NCI-H187 (cell line): ENCODE measurements at places on chromosomes 5 and 9.

GRCh38 chr9:136582977-136583735, 37.3 kb upstream of the NOTCH1 start:
- no peak for DNase-seq

- DNase-seq: no peak
These were observed 130.3 kb downstream of the CDC42SE2 start for GRCh38 chr5:131394128-131394527.

- DNase-seq: no peak
These were observed 140.9 kb downstream of the PSAT1 start for GRCh38 chr9:78437806-78438205.

- no peak for DNase-seq
These were observed 193.2 kb downstream of the MAPKAP1 start for GRCh38 chr9:125513668-125514413.

GRCh38 chr5:136374638-136375037, 9.3 kb upstream of the TRPC7 start:
- DNase-seq: no peak

DNA sequence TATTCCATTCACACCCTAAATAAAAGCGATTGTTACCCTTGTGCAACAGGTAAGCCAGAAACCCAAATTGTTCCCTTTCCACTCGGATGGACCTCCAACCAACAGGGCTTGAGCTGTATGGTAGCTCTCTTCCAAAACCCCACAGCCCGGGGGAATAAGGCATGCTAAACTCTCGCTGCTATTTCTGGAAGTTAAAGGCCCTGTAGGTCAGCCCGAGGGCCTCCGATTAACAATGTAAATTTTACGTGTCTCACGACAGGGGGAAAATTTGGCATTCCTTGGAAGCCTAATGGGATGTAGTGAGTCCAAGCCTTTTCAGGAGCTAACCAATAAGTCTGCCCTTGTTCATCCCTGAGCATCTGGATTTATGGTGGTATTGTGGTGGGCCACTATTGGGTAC, 26.0 kb downstream of the CNOT8 start:
- no peak for DNase-seq

- DNase-seq: no peak
These were observed 9.9 kb downstream of the FSD1L start for GRCh38 chr9:105457560-105458294.

GRCh38 chr9:36154331-36154952, 14.7 kb upstream of the CCIN start:
- no peak for DNase-seq

- no peak for DNase-seq
These were observed 22.2 kb downstream of the TTLL11 start for GRCh38 chr9:122070728-122071515.

DNA sequence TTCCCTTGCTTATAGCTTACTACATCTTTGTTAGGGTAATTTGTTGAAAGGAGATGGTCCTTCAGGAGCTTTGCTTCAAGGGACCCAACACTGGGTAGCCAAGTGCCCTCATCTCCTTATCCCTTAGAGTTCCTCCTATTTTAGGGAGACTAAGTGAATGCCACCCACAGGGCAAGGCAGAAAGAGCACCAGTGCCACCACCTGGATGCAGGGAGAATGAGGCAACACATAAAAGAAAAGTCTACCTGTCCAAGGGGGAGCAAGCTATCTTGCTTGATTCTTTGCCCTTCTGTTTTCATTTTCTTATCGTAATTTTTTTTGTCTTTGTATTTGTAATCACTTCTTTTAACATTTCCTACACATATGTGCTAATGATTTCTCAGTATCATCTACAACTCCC, 205.5 kb downstream of the NPR3 start:
- no peak for DNase-seq

GRCh38 chr9:96150324-96151227, 151.4 kb downstream of the HSD17B3 start:
- DNase-seq: no peak

DNA sequence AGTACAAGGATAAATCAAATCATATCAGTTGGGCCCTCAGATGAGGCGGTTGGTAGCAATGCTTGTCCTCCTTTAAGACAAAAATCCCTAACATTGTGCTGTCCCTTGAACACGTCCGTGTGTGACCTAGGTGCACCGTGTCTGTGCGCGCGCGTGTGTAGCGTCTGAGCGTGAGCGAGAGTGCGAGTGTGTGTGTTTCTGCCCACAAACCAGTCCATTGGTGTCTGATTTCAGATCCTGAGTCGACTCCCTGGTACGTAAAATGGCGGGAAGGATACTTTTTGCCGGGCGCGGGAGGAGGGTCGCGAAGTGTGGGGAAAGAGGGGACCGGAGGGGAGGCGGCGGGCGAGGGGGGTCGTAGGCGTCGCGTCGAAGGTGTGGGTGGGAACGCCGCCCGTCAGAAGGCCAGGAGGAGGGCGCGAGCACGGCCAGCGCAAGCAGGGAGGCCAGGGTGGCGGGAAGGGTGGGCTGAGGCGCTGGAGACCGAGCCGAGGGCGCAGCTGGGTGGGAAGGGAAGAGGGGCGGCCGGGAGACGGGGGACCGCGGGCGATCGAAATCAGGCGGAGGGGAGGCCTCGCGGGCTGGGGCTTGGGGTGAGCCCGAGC, 8.9 kb downstream of the OTP start:
- peak; percentile 57 for DNase-seq

GRCh38 chr9:93699650-93700049, 123.3 kb downstream of the PHF2 start:
- no peak for DNase-seq

GRCh38 chr5:120546922-120547321, 82.8 kb downstream of the PRR16 start:
- DNase-seq: no peak

DNA sequence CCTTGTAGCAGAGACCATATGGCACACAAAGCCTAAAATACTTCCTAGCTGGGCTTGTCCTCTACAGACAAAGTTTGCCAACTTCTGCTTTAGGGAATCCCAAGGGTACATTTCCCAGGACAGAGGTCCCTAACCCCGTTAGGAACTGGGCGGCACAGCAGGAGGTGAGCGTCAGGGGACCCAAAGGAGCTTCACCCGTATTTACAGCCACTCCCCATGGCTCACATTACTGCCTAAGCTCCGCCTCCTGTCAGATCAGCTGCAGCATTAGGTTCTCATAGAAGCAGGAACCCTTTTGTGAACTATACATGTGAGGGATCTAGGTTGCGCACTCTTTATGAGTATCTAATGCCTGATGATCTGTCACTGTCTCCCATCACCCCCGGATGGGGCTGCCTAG, 88.5 kb upstream of the TRPM3 start:
- no peak for DNase-seq

GRCh38 chr5:159061179-159061796, 38.4 kb downstream of the EBF1 start:
- DNase-seq: no peak

- no peak for DNase-seq
These were observed 99.0 kb downstream of the MUSK start for GRCh38 chr9:110767559-110768063.

- no peak for DNase-seq
These were observed 84.2 kb downstream of the TNC start for GRCh38 chr9:115033800-115034199.

DNA sequence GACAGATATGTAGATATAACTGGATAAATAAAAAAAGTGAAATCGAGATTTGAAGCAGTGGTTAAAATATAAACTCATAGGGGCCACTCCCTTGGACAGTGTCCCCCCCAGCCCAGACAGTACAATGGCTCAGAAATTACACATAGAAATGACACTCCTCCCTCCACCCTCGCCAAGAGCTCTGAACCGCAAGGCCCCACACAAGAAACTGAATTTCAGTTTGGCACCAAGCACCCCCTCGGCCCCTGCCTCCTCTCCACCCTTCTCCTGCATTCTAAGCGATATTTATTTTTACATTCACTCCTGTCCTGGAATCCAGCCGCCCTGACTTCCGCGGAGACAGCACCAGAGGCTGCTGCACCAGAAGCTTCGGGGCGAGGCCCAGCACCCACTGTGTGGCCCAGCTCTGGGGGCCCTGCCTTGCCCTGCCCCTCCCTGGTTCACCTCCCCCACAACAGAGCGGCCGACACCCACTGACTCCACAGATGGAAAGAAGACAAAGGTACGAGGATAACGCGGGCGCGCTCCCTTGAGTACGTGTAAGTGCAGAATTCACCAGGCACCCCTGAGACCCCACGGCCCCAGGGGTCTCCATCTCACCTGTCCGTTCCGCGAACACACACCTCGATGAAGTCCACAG, 11.0 kb downstream of the STC2 start:
- no peak for DNase-seq

DNA sequence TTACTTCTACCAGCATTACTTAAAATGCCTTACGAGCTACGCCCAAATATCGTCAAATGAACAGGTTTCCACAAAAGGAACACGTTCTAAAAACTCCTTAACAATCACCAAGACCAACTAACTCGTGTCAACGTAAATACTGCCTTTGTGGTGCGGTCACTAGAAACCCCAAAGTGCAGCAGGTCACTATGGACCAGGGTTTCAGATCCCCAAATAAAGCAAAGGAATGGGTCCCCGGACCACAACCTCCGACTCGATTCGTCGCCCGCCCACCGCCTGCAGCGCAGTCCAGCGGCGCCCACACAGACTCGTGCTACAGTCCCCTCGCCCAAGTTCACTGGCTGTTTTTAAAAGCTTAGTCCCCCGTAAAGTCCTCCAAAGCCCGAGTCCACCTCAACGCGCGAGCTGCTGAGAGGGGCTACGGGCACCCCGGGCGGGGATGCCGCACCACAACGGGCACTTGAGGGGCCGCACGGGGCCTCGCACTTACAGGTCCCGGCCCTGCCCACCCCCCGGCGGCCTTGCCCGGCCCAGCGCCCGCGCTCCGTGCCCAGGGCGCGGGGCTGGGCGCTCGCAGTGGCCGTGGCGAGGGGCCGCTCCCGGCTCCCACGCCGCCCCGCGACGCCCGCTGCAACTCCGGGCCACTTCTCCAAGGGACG, 1.1 kb downstream of the NFIB start:
- DNase-seq: no peak

GRCh38 chr5:65483546-65484346, 2.0 kb upstream of the ADAMTS6 start:
- peak; percentile 10 for DNase-seq

GRCh38 chr9:11199335-11199734, 586.5 kb upstream of the PTPRD start:
- DNase-seq: no peak

GRCh38 chr9:127897193-127897692, 2.2 kb downstream of the ST6GALNAC6 start:
- no peak for DNase-seq

DNA sequence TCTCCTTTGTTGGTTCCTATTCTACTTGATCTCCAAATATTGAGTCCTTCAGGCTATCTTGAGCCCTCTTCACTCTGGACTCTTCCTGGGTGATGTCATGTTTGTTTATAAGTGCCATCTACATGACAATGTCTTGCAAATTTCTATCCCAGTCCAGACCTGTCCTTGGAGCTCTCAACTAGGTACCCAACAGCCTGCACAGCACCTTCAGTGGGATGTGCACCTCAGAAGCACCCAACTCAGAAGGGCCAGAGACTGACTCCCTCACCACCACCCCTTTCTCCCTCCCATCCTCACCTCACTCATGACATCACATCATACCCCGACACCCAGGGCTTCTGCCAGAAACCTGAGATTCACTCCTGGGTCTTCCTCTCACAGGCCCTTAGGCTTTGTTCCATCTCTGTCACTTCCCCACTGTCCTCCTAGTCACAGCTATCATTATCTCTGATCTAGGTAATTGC, 14.4 kb downstream of the TXN start:
- no peak for DNase-seq

DNA sequence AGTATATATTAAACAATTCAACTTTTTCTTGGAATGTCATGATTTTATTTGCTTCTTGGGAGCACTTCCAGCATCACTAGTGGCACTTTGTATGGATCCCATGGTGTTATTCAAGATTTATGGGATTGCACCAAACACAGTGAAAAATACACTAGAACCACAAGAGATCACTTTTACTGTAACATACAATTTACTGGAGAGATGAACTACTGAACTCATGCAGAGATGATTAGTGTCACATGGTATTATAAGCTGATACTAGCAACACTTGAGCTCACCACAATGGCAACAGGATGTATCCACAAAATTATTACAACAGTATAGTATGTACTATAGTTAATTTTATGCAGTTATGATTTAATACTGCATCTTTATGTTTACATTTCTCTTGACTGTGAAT, 16.3 kb upstream of the SLC36A2 start:
- no peak for DNase-seq

- no peak for DNase-seq
These were observed 49.9 kb downstream of the ZFAND5 start for GRCh38 chr9:72315089-72315509.

GRCh38 chr5:22431406-22431805, 421.7 kb downstream of the CDH12 start:
- DNase-seq: no peak

GRCh38 chr5:8958602-8959001, 587.3 kb downstream of the SEMA5A start:
- no peak for DNase-seq

DNA sequence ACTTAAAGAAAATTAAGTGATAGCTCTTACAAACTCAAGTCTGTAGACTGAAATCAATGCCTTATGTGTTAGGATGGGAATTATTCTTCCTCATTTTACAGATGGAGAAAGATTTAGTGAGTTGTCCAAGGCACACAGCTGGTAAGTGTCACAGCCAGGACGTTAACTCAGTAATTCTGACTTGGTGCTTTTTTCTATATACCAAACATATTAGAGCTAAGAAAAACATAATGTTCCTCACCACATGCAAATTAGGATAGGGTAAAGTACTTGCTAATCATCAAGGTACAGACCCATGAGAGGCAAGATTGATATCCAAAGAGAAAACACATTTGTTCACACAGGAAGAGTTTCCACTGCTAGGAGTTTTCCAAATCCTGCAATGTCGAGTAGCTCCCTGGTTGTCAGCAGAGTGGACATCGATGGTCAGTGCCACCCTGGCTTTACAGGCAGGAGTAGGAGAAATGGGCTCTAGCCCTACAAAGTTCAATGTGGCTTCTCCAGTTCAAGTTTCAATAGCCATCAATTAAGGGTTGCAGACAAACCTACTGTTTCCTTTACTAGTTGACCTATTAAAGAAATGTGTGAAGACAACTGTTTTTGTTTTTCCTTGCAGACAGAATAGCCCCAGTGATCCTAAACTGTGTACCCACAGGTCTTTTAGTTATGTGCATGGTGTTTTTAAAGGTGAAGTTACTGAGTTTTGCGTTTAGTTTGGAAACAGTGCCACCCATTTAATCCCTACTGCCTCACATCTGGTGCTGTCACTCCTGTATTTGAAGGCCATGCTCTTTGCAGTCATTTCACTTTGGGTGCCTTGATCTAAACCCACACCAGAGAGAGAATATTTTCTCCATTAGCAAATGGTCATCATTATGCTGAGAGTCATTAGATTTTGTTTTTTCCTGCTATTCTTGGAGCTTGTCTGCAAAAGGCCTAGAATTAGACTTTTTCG, 460.8 kb upstream of the SMARCA2 start:
- DNase-seq: no peak

- DNase-seq: no peak
These were observed 68.1 kb upstream of the CER1 start for GRCh38 chr9:14790628-14791027.

DNA sequence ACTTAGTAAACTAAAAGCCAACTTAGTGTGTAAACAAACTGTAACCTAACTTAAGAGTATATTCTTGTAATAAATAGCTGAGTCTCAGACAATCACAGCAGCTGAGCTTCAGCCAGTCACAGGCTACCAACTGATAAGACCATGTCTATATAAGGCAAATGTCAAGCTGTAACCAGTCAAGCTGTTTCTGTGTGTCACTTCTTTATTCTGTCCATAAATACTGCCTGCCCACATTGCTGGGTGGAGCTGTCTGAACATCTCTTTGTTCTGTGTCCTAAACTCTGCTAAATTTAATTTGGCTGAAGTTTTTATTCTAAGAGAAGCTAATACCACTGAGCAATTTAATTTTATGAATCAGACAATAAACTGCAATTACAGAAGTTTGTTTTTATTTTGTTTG, 412.1 kb upstream of the CDH10 start:
- DNase-seq: no peak
